Left lung (tissue), 14 donors: ENCODE measurements at places on chromosomes 12 and 14. TPM values are rescaled to one million over a fixed set of nuclear protein-coding genes. Genes with fewer than 3 reads are reported as not detected.

ANAPC5 gene
- 143 TPM for polyA plus RNA-seq

SLC4A8 gene
- 1.7 TPM for polyA plus RNA-seq

SYNE3 gene
- 2.2 TPM for polyA plus RNA-seq

GRCh38 chr14:35254736-35255135, 37.4 kb upstream of the PSMA6 start:
- no peak for DNase-seq

GRCh38 chr12:60693019-60693626, 1097.3 kb downstream of the SLC16A7 start:
- DNase-seq = no peak

DNA sequence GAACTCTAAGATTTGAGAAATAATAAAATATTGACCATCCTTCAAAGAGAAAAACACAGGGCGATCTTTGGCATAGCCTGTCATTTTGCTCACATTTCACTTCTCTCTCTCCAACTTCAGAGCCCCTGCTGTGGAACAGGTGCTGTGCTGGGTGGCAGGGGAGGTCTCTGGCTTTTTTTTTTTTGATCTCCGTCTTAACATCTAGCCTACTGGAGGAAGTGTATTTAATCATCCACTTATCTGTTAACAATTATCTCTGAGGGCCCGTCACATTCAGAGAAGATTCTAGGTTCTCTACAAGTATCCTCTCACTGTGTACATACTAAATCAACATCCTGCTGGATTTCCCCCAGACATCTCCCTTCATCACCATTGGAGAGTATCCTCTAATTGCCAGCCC, 34.1 kb downstream of the CHST11 start:
- DNase-seq = no peak

GRCh38 chr12:122275459-122275858, 9.2 kb upstream of the VPS33A start:
- no peak for DNase-seq

DNA sequence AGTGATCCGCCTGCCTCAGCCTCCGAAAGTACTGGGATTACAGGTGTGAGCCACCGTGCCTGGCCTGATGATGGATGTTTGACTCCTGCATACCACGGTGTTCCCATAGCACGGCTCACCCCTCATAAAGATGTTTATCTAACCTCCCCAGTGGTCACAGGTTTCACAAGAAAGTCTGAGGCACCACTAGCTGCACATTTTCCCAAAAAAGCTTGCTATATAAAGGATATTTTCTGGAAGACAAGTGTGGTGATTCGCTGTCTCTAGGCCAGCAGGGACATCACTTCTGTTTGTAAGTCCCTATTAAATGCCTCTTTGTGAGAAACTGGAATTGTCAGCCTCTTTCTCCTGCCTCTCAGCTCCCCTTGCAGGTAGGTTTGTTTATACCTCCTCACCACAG, 18.3 kb downstream of the PLEK2 start:
- no peak for DNase-seq

DNA sequence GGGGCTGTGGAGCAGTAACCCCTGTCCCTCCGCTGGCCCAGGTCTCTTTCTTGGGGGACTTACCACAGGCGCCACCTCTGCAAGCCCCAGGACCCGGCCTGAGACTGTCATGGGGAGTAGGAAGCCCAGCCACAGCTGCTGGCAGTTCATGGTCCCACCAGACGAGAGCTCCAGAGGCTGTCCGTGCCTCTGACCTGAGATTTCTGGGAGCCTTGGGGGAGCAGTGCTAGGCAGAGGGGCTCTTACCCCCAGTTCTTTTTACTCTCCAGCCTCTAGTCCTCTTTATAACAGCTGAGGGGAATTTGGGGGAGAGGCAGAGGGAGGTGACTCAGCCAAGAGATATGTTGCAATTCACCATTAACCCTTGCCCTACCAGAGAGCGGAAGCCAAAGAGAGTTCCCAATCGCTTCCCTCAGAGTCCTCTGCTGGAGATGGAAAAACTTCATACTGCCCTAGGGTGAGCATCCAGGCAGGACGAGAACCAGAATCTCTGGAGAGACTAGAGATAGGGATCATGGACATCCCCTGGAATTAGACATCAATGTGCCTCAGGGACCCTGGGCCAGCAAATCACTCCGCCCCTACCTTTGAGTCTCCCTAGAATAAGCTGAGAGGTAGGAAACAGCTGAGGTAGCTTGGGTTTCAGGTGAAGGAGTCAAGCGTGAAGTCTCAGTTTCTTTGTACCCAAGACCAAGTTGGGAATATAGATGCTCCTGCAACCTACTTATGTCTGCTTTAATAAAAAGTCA, at the start of gene MMP19:
TSS of gene MMP19 (minus strand) at position 256 of the 749 bp plus-strand sequence. CDS start at position 150, 106 bp downstream.
- peak; percentile 69 for DNase-seq
